ENCODE measurements at places on chromosomes 16 and 17.

DNA sequence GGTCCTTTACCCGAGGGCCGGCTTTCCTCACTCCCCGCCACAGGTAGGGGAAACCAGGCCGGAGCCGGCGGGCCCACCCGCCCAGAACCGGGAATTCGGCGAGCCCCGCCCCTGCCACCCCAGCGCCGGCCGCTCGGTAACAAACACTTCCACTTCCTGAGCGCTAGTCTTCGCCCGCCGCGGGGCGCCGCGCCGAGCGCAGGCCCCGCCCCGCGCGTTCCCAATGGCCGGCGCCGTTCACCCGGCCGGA, 224 bp upstream of the NHERF1 start:
- no peak for DNase-seq

GRCh38 chr16:69367980-69368379, 16.4 kb upstream of the TMED6 start:
- DNase-seq = no peak

- DNase-seq = no peak
Observed at GRCh38 chr17:77736199-77736585, 222.3 kb upstream of the TNRC6C start.

DNA sequence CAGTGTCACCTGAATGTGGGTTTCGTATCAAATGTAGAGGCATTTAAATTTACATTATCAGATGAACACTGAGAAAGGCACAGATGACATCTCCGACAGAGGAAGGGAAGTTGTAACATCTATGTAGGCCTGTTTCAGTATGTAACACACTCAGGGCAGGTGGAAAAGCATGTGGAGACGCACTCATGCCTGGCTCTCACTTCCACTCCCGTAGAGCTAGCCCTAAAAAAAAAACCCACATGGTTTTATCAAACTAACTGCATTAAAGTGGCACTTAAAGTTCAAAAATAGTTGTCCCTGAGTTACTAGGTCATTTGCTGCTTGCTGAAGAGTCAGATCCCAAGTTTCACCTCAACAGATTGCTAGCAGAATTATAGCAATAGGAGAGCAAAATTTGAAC, 6.1 kb upstream of the ANKFY1 start:
- DNase-seq = no peak

DNA sequence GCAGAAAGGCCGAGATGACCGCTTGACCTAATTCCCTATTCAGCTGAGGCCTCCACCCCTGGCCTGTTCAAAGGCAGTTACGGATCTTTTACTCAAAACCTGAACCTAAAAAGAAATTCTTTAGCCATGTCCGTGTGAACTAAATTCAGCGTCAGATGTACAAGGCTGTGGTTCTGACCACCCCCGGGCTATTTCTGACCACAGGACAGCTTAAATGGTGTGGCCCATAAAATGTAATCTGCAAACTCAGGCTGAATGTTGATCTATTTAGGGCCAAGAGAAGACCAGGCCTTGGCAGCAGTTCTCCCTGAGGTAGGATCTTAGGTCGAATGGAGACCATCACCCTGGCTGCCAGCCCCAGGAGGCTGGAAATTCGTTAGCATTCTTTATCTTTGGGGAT, 485.5 kb downstream of the WWOX start:
- no peak for DNase-seq

GRCh38 chr17:30534298-30534697, 57.1 kb downstream of the GOSR1 start:
- DNase-seq = no peak

- no peak for DNase-seq
Observed at GRCh38 chr16:84246679-84247077, 6.9 kb upstream of the KCNG4 start.

- DNase-seq = no peak
Observed at GRCh38 chr17:81854974-81855774, 5.2 kb downstream of the P4HB start.

DNA sequence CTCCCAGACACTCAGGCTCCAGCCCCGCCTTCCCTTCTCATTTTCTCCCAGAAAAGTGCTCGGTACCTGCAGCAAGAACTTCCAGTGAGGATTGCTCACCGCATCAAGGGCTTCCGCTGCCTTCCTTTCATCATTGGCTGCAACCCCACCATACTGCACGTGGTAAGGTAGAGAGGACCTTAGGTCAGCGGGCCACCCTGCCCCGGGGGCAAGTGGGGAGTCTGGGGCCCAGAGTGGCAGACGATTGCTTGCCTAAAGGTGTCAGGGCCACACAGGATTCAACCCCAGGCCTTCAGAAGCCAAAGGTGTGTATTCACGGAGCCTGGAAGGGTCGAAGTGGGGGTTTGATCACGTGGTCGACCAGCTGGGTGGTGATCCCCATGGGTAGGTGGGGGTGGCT, 1.4 kb downstream of the BCKDK start:
- no peak for DNase-seq

GRCh38 chr16:56777001-56777400, 47.1 kb downstream of the NUP93 start:
- DNase-seq = no peak

- DNase-seq = no peak
Observed at GRCh38 chr17:66466840-66467367, 164.5 kb downstream of the PRKCA start.

- peak; percentile 58 for DNase-seq
Observed at GRCh38 chr17:76725580-76726230, 701 bp downstream of the JMJD6 start.

GRCh38 chr16:31460582-31461002, 1.3 kb downstream of the ARMC5 start:
- peak; percentile 26 for DNase-seq

DNA sequence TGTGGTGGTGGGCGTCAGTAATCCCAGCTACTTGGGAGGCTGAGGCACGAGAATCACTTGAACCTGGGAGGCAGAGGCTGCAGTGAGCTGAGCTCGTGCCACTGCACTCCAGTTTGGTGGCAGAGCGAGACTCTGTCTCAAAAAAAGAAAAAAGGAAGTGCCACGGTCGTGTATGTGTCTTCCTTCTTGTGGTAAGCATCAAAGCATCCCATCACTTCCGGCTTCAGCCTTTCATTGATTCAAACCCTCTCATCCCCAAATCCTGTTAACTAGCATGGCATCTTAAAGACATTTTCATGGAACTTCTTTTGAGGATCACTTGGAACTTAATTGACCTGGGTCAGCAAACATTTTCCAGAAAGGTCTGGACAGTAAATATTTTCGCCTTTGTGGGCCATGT, 126.2 kb downstream of the CPPED1 start:
- no peak for DNase-seq

DNA sequence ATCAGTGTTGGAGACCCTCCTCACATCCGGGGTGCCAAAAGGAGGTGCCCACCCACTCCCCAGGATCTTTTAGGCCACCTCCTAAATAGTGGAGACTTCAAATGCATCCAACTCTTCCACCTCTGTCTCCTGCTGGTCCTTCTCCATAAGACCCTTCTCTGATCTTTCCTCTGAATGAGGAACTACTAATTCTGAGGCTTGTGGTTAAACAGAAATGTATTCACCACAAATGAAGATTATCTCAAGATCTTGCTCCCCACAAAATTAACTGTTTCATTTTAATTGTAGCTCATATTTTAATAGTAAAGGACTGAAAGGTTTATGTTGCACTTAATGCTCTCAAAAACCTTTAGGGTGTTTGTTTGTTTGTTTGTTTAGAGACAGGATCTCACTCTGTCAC, 34.1 kb downstream of the TLE7 start:
- DNase-seq = no peak

DNA sequence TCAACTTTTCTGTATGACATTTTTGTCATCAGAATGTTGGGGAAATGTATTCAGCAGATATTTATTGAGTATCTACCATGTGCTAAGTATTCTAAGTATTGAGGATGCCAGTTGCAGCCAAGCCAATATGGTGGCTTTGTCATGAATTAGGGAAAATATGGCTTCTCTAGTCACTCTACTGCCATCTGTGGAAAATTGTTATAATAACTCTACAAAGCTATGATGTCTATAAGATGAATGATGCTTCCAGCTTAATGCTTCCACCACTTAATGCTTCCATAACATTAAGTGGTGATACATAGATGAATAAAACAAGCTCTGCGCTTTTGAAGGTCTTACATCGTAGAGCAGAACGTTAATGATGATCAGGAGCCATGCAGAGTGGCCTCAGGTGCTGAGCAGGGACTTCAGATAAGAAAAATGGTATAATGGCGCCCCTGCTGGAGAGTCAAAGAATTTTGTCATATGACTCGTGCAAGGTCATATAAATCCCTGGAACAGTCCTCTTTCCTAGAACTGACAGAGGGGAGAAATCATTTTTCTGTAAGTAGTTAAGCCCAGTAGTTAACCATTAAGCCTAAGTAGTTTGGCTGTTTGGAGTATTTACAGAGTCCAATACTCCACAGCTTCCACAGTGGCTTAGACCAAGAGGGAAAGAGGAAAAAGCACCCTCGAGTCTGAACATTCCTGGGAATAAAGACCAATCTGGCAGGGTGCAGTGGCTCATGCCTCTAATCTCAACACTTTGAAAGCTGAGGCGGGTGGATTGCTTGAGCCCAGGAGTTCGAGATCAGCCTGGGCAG, 2.7 kb upstream of the TMIGD1 start:
- peak; percentile 37 for DNase-seq

- no peak for DNase-seq
Observed at GRCh38 chr17:64385187-64386083, 5.2 kb downstream of the PECAM1 start.

DNA sequence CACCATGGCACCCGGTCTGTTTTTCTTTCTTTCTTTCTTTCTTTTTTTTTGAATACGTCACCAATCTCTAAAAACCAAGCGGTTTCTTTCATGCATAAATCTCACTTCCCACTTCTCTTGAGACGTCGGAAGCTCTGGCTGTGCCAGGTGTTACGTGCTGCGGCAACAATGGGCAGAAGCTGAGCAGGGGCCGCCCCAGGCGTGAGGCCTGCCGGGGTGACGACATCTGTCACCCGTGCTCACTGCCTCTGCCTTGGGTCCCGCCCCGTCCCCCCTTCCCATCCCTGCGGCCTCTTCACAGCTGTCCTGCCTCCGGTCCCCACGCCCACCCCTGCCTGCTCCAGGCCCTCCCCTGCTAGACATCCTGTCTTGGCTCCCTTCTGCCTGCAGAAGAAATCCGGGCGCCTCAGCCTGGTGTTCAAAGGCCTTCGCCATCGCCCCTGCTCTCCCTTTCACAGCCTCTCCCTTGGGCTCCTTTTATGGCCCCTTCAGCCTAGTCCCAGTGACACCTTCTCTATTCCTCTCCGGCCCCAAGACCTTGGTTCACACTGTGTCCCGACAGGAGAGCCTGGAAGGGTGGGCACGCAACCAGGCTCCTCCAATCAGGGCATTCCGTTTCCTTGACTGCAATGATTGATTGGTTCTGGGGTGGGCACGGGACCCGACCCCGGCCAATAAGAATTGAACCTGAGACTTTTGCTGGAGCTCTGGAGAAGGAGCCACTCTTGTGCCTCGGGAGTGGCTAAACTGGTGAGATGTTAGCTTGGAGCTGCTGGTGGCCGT, 4.8 kb downstream of the P2RX1 start:
- DNase-seq = peak; percentile 94

DNA sequence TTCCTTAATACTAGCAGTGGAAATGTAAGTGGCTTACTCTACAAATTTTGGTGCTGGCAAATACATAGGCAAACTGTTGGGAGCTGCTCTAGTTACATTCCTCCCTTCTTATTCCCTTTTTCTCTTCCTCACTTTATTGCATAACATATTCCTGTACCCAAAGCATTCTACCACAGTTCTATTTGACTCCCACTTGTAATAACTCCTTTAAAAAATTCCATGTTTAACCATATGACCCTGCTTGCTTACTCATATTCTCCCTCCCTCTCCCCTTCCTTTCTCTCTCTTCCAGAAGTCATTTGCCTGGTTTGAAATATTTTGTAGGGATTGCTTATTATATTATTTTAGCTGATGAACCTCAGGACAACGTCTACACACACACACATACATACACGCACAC, 22.7 kb downstream of the NQO1 start:
- no peak for DNase-seq

GRCh38 chr17:27396941-27397340, 59.3 kb upstream of the KSR1 start:
- DNase-seq = no peak

DNA sequence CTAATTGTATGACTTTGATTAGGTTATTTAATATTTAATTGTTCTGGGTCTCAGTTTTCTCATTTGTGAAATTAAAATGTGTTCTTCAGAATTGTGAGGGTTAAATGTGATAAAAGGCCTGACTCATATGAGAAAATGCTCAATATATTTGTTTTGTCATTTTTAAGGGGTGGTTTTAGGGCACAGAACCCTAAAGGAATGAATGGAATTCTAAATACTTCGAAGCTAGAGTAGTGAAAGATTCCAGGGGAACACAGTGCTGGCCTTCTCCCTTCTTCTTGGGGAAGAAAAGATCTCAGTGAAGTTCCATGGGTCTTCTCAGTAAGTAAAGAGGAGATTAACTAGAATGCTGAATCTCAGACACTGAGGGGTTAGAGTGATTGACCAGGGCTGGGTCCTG, 3.9 kb upstream of the SMPD3 start:
- no peak for DNase-seq

Data from naive B cell (primary cell).